ENCODE measurements at places on chromosomes 16 and 17.

GRCh38 chr17:77174928-77175661 lies 34.3 kb downstream of the SEC14L1 start:
- no peak for DNase-seq

DNA sequence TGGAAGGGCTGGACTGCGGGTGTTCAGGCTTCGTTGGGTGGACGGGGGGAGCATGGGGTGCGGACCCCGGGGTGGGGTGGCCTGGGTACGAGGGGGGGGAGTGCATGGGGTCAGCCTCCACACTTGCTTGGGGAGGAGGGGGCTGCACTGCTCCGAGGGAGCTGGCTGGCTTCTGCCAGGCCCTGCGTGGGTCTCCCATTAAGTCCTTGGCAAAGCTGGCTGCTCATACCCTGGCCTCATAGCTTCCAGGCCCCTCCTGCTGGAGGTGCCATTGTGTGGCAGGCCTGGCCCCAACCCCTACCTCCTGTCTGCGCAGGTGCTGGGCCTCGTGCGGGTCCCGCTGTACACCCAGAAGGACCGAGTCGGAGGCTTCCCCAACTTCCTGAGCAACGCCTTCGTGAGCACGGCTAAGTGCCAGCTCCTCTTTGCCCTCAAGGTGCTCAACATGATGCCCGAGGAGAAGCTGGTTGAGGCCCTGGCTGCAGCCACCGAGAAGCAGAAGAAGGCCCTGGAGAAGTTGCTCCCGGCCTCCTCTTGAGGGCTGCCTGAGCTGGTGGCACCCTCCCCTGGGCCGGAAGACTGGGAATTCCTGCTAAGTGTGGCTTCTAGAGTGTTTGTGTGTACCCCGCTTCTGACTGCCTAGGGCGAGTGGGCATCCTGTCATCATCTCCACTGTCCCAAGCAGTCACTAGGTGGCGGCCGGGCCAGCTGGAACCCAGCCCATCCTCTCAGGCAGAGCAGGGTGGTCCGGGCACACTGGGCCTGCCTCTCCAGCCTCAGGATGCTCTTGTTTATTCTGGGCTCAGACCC lies 1.5 kb downstream of the NUDT16L1 start:
- DNase-seq: no peak

DNA sequence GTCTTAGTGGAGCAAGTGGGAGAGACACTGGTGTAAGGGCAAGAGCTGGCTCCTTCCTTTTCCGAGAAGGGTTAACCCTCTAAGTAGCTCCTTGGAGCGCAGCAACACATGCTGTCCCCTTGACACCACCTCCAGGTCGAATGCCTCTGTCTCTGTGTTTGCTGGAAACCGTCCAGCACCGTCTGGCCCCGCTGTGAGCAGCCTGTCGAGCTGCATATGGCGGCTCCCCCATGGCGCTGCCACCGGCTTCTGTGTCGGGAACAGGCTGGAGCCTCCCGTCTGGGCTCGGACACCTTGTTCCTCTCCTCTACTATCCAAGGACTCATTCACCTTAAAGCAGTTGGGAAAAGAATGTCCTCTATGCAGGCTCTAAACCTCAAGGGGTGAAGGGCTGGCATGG lies 28.9 kb upstream of the WSCD1 start:
- no peak for DNase-seq

GRCh38 chr16:51383909-51384308 lies 232.8 kb upstream of the SALL1 start:
- DNase-seq: no peak

- DNase-seq: no peak
Observed at GRCh38 chr17:34537445-34537844, 41.9 kb upstream of the TMEM132E start.

- no peak for DNase-seq
Observed at GRCh38 chr16:70466805-70467076, 12.3 kb downstream of the FCSK start.

DNA sequence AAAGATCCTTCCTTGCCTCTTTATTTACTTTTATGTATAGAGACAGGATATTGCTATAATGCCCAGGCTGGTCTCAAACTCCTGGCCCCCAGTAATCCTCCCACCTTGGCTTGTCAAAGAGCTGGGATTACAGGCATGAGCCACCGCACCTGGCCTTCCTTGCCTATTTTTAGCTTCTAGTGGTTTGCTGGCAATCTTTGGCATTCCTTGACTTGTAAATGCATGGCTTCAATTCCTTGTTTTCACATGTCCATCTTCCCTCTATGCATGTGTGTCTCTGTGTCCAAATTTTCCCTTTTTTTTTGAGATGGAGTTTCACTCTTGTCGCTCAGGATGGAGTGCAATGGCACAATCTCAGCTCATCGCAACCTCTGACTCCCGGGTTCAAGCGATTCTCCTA lies 22.5 kb downstream of the HEXIM2 start:
- no peak for DNase-seq

DNA sequence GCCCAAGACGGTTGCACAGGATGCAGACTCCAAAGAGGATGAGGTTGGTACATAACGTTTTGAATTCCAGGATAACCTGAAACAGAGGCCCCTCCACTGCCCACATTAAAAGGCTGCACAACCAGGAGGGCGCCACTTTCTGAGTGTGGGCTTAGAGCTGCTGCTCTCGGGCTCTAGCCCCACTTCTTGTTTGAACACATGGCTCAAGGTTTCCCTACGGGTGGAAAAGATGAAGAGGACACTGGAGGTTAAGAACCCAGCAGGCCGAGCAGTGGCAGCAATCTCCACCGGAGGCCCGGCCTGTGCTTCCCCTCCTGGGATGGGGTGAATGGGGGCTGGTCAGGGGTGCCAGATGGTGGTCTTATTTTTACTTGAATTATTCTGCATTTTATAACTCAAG lies 8.0 kb upstream of the TRAP1 start:
- DNase-seq: no peak

DNA sequence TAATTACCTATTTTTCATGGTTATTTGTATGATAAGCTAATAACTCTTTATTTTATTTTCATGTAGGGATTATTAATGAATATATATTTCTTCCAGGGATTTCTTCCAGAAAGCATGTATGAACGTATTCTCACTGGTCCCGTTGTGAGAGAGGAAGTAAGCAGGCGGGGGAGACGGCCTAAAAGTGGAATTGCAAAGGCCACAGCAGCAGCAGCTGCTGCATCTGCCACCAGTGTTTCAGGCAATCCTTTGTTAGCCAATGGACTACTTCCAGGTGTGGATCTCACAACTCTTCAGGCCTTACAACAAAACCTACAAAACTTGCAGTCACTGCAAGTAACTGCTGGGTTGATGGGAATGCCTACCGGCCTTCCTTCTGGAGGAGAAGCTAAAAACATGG lies 110.3 kb upstream of the RBL2 start:
- DNase-seq: no peak

DNA sequence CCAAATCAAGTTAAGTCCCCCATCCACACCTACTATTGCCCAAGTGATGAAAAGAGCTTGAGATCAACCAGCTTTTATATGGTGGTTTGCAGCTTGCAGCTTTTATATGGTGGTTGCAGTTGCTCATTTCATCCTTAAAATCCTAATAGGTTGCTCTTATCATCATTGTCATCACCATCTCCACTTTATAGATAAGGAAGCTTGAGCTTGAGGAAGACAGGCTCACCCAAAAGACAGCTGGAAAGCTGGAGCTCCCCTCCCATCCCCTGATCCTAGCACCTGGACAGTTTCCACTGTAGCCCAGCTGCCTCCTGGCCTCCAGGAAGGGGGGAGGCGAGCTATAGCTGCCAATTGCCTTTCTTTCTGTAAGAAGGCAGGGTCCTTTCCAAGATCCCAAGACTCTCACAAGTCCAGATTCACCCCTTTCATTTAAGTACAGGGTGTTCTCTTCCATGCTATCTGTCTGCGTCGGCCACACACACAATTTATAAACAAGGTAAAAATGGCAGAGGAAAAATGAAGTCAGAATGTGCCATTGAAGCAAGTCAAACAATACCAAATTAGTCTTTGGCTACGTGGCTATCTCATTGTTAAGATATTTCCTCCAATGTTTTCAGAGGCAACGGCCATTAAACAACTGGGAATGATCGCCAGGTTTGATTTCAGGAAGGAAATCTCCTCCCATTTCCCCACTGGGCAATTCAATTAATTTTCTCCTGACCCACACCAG lies 63.3 kb downstream of the PECAM1 start:
- DNase-seq: no peak

GRCh38 chr16:2213817-2214718 lies 572 bp downstream of the PGP start:
- DNase-seq: no peak

DNA sequence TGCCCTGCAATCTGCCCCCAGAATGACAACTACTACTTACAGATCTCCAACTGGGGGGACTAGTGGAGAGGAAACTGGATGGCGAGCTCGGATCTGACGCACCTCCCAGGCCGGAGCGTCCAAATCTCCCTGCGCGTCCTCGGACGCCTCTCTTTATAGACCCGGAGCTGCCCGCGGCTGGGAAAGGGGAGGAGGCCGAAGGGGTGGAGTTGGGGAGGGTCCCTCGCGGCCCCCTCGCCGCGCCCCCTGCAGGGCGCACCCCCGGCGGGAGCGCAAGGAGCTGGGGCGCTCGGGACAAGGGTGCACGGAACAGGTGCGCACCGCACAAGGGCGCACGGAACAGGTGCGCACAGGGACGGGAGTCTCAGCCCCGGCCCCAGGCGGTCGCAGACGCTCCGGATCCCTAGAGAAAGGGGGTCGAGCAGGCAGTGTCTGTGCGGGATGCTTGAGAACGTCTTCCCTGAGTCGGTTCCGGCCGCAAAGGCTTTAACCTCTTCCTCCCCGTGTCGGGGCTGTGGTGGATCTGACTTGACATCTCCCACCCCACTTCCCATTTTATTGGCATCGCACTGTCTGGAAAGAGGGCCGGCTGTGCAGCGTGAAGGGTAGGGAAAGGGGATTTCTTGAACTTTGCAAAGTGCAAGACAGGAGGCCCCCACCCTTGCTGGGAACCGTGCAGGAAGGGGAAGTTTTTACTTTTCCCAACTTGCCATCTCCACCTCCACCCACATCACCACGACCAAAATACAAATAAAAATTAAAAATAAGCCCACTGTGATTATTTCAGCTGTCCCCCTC lies at the start of gene MYH11:
TSS of gene MYH11 (minus strand) at position 128 of the 798 bp plus-strand sequence. CDS start 18,776 bp downstream, outside the sequence.
- no peak for DNase-seq

DNA sequence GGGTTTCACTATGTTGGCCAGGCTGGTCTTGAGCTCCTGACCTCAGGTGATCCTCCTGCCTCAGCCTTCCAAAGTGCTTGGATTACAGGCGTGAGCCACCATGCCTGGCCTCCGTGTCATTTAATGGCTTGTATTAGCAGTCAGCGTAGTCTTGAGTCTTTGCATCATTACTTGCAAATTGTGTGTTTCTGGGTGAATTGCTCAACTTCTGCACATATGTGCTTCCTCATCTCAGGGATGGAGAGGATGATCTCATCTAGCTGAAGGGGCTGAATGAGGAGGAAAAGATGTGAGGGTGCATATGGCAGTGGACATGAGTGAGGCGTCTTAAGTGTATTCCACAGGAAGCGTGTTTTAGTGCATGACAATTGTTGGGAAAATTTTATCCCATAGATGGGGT lies 155.8 kb downstream of the SNX29 start:
- DNase-seq: no peak

GRCh38 chr16:68627951-68628425 lies 17.1 kb upstream of the CDH3 start:
- DNase-seq: no peak

- no peak for DNase-seq
Observed at GRCh38 chr17:16622540-16623277, 30.9 kb downstream of the ZNF624 start.

GRCh38 chr17:58321571-58322525 lies 6.7 kb downstream of the TSPOAP1 start:
- DNase-seq: no peak

DNA sequence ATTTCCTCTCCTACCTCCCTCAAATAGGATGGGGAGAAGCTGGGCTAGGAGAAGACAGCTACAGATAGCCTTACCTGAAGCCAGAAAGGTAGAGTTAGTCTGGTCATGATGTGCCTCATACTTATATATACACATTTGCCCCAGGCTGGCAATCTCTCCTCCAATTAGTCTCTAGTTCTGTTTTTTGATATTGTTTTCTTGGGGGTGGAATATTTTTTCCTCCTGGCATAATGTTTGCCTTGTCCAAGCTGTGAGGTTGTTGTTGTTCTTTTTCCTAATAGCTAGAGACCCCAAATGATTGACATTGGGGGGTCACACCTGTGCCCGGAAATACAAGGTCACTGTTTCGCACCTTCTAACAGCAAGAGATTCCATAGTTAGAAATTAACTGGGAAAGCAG lies at the start of gene UMOD:
TSS of gene UMOD (minus strand) at position 101 of the 400 bp plus-strand sequence. CDS start 1,978 bp downstream, outside the sequence.
- no peak for DNase-seq

GRCh38 chr17:42431758-42432161 lies 8.7 kb upstream of the CAVIN1 start:
- DNase-seq: no peak

- DNase-seq: no peak
Observed at GRCh38 chr17:34675605-34676004, 96.2 kb downstream of the TMEM132E start.

- no peak for DNase-seq
Observed at GRCh38 chr17:57004944-57005579, 27.1 kb downstream of the SCPEP1 start.

DNA sequence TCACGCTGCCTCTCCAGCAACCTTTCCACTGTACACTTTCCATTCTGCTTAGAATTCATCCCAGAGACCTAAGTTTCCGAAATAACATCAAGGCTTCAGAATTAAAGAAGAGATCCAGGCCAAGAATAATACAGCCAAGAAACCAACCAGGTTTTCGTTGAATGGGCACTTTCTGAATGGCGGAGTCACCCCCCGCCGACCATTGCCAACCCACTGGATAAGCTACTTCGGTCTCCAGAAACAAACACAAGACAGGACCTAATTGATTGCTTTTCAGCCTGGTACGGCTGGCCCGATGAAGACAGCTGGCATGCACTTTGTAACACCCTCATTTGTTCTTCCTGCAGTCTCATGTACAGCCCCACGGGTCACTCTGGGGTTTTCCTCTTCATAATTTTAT lies 308.1 kb upstream of the ZFHX3 start:
- no peak for DNase-seq

DNA sequence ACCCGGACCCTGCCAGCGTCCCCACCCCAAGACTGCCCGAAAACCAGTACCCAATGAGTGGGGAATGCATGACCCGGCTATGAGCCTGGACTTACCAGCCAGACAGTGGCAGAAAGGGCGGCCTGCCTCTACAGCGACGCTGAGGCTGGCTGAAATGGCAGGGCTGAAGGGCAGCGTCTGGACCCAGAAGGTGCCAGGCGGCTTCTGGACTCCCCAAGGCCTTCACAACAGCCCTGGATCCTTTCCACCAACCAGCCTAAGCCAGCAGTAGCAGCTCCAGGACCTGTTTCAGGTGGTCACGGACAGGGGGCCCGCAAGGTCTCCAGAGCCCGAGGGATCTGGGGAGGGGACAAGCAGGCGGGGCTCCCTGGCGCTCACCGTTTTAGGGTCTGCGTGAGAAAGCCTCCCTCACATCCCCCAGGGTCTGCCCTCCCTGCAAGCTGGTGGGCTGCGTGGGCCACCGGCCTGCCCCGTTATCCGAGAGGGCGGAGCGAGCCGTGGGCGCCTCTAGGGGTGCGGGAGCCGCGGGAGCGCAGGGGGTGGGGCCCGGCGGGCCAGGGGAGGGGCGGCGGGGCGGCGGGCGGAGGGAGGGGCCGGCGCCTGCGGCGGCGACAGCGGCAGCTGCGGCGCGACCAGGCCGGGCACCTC lies at the start of gene RIPOR1:
TSS of gene RIPOR1 (plus strand) at position 608 of the 648 bp plus-strand sequence. CDS start 9,618 bp downstream, outside the sequence.
- DNase-seq: no peak

Measured in stimulated activated CD8-positive, alpha-beta memory T cell treated with anti-CD3 and anti-CD28 coated beads, Interleukin-2, amount 100 ng/mL, for 1 hour (primary cell).